ENCODE measurements at places on chromosomes 11 and 22. TPM values are rescaled to one million over a fixed set of nuclear protein-coding genes. Genes with fewer than 3 reads are reported as not detected.

GRCh38 chr11:39113606-39114005 lies 2345.8 kb downstream of the LRRC4C start:
- no peaks in the 10 kb centered on the region for H3K27me3 ChIP-seq
- H3K4me3 ChIP-seq, result no peak overlapping the region
- H3K4me1 ChIP-seq, result no peaks in the 10 kb centered on the region
- no peaks in the 10 kb centered on the region for H3K36me3 ChIP-seq
- H3K27ac ChIP-seq, result no peak overlapping the region
- no peak for ATAC-seq

DNA sequence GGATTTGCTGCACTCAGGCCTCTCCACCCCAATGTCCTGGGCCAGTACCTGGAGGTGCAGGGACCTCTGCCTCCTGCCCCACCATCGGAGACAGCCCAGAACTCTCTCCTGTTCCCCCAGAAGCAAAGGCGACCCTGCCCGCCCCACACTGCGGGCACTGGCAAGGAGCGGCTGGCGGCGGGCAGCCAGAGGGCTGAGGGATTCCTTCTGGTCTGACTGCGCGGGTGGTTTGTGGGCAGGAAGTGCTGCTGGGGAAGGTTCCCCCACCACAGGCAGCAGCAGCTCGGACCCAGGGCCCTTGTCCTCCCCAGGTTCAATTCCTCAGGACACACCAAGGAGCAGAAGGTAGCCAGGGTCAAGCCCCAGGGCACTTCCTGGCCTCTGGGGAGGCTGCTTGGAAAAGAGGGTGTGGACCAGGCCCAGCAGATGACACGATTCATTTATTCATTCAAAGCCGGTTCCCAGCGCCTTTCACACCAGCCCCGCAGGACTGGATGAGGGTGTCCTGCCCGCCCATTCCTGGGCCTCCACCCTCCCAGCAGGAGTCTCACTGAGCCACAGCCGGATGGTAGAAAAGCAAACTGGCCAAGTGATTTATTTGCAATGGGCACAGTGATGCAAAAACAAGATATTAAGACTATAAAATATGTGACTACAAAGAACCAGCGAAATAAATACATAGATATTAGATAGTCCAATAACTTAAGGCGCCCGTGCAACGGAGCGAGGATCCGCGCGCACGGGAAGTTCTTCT lies 1.2 kb downstream of the PHLDA2 start:
- H3K27ac ChIP-seq, result peak overlapping the region; percentile 41
- peak overlapping the region; percentile 82 for H3K4me3 ChIP-seq
- peaks cover 6% of the 10 kb centered on the region for H3K4me1 ChIP-seq
- no peaks in the 10 kb centered on the region for H3K36me3 ChIP-seq
- no peak for ATAC-seq

DNA sequence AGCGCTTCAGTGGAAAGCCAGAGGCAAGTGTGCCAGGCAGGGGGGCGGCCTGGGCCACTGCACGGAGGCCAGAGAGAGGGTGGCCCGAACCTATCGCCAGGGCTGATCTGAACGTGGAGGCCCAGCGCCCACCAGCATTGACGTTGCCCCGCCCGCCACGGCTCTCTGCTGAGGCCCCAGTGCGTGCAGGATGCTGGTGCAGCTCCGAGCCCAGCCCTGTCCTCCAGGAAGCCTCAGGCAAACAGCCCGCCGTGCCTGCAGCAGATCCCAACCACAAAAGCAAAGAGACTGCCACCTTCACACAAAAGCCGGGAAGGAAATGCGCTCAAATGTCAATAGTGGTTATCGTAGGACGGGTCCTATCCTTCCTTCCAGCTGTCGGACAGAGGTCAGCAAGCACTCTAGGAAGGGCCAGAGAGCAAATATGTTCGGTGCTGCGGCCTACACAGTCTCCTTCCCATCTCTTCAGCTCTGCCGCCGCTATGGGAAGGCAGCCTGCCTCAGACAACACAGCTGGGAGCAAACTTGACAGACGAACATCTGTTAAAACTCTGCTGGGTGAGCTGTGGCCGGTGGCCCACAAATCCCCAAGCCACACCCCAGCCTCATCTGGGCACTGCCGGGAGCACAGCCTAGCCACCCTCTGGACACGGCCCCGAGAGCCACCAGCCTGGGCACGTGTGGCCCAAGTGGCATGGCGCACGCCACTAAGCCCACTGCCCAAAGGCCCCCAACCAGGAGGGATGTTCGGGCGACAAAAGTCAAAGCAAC lies 146.2 kb downstream of the CRYBB2 start:
- no peak overlapping the region for H3K4me3 ChIP-seq
- peaks cover 7% of the 10 kb centered on the region for H3K4me1 ChIP-seq
- no peaks in the 10 kb centered on the region for H3K36me3 ChIP-seq
- peak overlapping the region; percentile 25 for H3K27ac ChIP-seq
- H3K27me3 ChIP-seq, result no peaks in the 10 kb centered on the region
- no peak for ATAC-seq

DNA sequence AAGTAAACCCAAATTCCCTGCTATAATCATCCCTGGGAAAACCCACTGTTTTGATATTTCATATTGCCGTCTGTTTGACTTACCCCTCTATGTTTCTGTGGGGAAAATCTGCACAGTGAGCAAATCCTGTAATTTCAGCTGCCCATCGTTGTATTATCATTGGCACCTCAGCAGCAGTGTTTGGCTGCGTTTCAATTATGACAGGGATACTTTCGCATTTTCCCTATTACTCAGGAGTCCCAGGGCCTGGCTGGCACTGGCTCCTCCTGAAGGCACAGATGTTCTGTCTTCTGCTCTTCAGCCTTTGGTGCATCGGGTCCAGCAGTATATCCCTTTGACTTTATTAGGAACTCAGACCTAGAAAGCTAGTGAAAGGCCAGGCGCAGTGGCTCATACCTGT lies 12.2 kb upstream of the MMP12 start:
- H3K4me3 ChIP-seq, result no peak overlapping the region
- ATAC-seq, result no peak
- H3K27ac ChIP-seq, result no peak overlapping the region
- peaks cover 6% of the 10 kb centered on the region for H3K4me1 ChIP-seq

GRCh38 chr22:45534339-45535192 lies 31.9 kb downstream of the FBLN1 start:
- H3K27me3 ChIP-seq, result peaks cover 2% of the 10 kb centered on the region
- ATAC-seq, result no peak
- H3K27ac ChIP-seq, result no peak overlapping the region

- H3K27ac ChIP-seq, result no peak overlapping the region
- no peak for ATAC-seq
- no peaks in the 10 kb centered on the region for H3K36me3 ChIP-seq
- peaks cover 53% of the 10 kb centered on the region for H3K27me3 ChIP-seq
- no peak overlapping the region for H3K4me3 ChIP-seq
- H3K4me1 ChIP-seq, result no peaks in the 10 kb centered on the region
Observed at GRCh38 chr11:75632450-75632849, 36.4 kb downstream of the MAP6 start.

- peak overlapping the region; percentile 80 for H3K4me3 ChIP-seq
- peaks cover 56% of the 10 kb centered on the region for H3K36me3 ChIP-seq
- no peak for ATAC-seq
- no peaks in the 10 kb centered on the region for H3K27me3 ChIP-seq
- peak overlapping the region; percentile 58 for H3K27ac ChIP-seq
- peaks cover 5% of the 10 kb centered on the region for H3K4me1 ChIP-seq
Observed at GRCh38 chr22:30240541-30241417, 5.8 kb downstream of the LIF start.

GRCh38 chr22:27614006-27614649 lies 187.4 kb downstream of the MN1 start:
- peaks cover 29% of the 10 kb centered on the region for H3K27me3 ChIP-seq
- no peaks in the 10 kb centered on the region for H3K4me1 ChIP-seq
- no peak overlapping the region for H3K27ac ChIP-seq
- H3K4me3 ChIP-seq, result no peak overlapping the region
- no peak for ATAC-seq
- H3K36me3 ChIP-seq, result no peaks in the 10 kb centered on the region

GRCh38 chr11:63476618-63477017 lies 14.3 kb downstream of the PLAAT5 start:
- H3K27ac ChIP-seq, result no peak overlapping the region
- H3K36me3 ChIP-seq, result no peaks in the 10 kb centered on the region
- no peaks in the 10 kb centered on the region for H3K4me1 ChIP-seq
- ATAC-seq, result no peak
- no peak overlapping the region for H3K4me3 ChIP-seq

GRCh38 chr22:22753526-22754267 lies 109.3 kb downstream of the GGTLC2 start:
- peak; percentile 96 for ATAC-seq
- peak overlapping the region; percentile 91 for H3K27ac ChIP-seq
- H3K4me3 ChIP-seq, result no peak overlapping the region
- no peaks in the 10 kb centered on the region for H3K27me3 ChIP-seq
- no peaks in the 10 kb centered on the region for H3K36me3 ChIP-seq

GRCh38 chr11:30454111-30454510 lies 131.2 kb downstream of the ARL14EP start:
- no peak overlapping the region for H3K27ac ChIP-seq
- H3K27me3 ChIP-seq, result peaks cover 3% of the 10 kb centered on the region
- H3K4me3 ChIP-seq, result no peak overlapping the region
- no peaks in the 10 kb centered on the region for H3K4me1 ChIP-seq

GRCh38 chr11:131833366-131833765 lies 463.0 kb downstream of the NTM start:
- no peaks in the 10 kb centered on the region for H3K36me3 ChIP-seq
- H3K4me1 ChIP-seq, result no peaks in the 10 kb centered on the region
- no peak for ATAC-seq
- H3K27me3 ChIP-seq, result peaks cover 12% of the 10 kb centered on the region
- H3K4me3 ChIP-seq, result no peak overlapping the region
- no peak overlapping the region for H3K27ac ChIP-seq

DNA sequence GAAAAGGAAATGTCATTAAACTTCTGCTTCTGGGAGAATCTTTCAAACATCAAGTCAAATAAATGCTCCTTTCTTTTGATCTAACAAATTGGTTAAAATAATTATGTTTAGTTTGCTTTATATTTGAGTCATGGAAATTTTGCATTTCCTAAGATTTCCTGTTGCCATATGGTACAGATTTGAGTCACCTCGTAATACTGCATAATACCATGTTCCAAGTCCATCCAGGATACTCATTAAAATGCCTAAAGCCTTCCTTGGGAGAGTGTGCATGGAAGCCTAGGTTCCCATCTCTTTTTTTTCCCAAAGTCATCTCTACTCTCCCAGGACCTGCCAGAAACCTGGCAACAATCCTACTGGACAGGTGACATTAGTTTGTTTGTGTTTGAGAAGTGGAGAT lies 4.2 kb downstream of the OR9I1 start:
- H3K27me3 ChIP-seq, result peaks cover 20% of the 10 kb centered on the region
- H3K36me3 ChIP-seq, result no peaks in the 10 kb centered on the region
- H3K27ac ChIP-seq, result no peak overlapping the region
- H3K4me3 ChIP-seq, result no peak overlapping the region
- no peak for ATAC-seq

GRCh38 chr11:86726118-86726753 lies 53.8 kb upstream of the ME3 start:
- peak; percentile 67 for ATAC-seq
- H3K36me3 ChIP-seq, result no peaks in the 10 kb centered on the region
- H3K27me3 ChIP-seq, result peaks cover 3% of the 10 kb centered on the region
- H3K4me1 ChIP-seq, result no peaks in the 10 kb centered on the region
- H3K4me3 ChIP-seq, result no peak overlapping the region

DNA sequence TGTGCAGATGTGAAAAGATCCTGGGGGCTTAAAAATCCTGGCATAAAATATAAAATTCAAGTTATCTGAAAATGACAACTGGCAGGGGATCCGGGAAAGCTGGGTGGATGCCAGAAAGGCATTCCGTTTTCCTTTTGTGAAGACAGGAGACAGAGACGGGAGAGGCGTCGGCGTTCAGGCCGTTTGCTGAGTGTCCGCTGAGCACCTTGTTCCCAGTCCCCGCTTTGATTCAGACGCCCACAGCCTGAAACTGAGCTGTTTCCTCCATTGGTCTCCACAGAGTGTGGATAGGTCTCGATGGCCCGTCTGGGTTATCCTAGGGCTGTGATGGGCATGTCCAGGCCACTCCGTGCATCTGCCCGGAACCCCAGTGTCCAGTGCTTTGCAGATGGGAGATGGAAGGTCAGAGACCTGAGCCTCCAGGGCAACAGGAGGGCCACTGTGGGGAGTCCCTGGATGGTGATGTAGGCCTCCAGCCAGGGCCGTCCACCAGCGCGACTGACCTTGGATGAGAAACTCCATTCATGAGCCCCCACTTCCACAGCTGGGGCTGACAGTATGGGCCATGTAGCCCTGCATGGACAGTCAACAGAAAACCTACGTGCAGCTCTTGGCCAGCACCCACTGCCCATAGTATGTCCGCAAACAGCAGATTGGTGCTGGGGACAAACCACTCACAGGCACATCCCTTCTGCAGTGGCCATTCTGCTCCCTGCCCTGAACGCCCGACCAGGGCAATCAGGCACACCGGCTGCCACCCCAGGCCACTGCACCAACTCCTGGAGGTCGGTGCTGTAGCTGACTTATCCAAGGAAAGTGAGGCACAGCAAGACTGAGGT lies 11.6 kb downstream of the MRGPRF start:
- H3K27ac ChIP-seq, result no peak overlapping the region
- no peaks in the 10 kb centered on the region for H3K27me3 ChIP-seq
- no peak for ATAC-seq
- no peaks in the 10 kb centered on the region for H3K4me1 ChIP-seq

- H3K27ac ChIP-seq, result no peak overlapping the region
- no peak for ATAC-seq
- no peaks in the 10 kb centered on the region for H3K4me1 ChIP-seq
- no peaks in the 10 kb centered on the region for H3K36me3 ChIP-seq
- no peak overlapping the region for H3K4me3 ChIP-seq
Observed at GRCh38 chr22:38446018-38446601, 8.9 kb downstream of the KCNJ4 start.

GRCh38 chr11:96396637-96397036 lies 6.8 kb downstream of the JRKL start:
- peaks cover 2% of the 10 kb centered on the region for H3K4me1 ChIP-seq
- no peaks in the 10 kb centered on the region for H3K27me3 ChIP-seq
- H3K4me3 ChIP-seq, result no peak overlapping the region
- ATAC-seq, result no peak
- H3K27ac ChIP-seq, result no peak overlapping the region
- H3K36me3 ChIP-seq, result no peaks in the 10 kb centered on the region

CELF1 gene
- 118 TPM for total RNA-seq

NPAS4 gene
- total RNA-seq, result 0.28 TPM

FXYD6 gene
- total RNA-seq, result 0.19 TPM

BIRC3 gene
- 124 TPM for total RNA-seq

MGAT3 gene
- 1.6 TPM for total RNA-seq

CCDC87 gene
- total RNA-seq, result 0.15 TPM

CRYBA4 gene
- total RNA-seq, result 1.2 TPM

ADAMTS15 gene
- total RNA-seq, result not detected

CHST1 gene
- total RNA-seq, result not detected

BATF2 gene
- 0.37 TPM for total RNA-seq

CNIH2 gene
- total RNA-seq, result 5.0 TPM

SHANK3 gene
- total RNA-seq, result not detected

DDTL gene
- 4.9 TPM for total RNA-seq

KCNK4 gene
- not detected for total RNA-seq

SELENOO gene
- 16.5 TPM for total RNA-seq

CSNK2A3 gene
- total RNA-seq, result 0.85 TPM

TSPAN32 gene
- total RNA-seq, result 14.8 TPM

PDGFB gene
- total RNA-seq, result 5.2 TPM

OOSP4B gene
- total RNA-seq, result not detected

Measured in activated T-helper 17 cell treated with anti-CD3 and anti-CD28 coated beads, Interleukin-2, amount 50 U/mL, for 72 hours (primary cell).